Heart right ventricle (tissue), 16 donors: ENCODE measurements at places on chromosomes 7 and 10. TPM values are rescaled to one million over a fixed set of nuclear protein-coding genes. Genes with fewer than 3 reads are reported as not detected.

DNA sequence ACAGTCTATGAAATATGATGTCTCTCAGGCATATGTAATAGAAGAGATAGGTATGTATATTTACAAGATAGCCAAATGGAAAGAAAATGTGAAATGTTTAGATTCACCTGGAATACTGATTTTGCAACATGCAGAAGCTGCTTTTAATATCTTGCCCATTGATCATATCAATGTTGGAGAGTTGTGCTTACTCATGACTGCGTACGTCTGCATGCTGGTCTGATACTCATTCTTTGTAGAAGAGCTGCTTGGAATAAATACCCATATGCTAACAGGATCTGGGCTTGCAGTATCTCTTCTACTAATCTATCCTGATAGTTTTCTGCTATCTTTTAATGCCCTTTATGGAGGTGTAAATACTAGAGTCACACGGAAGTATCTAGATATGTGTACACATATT lies 120.6 kb upstream of the FOXP2 start:
- H3K4me3 ChIP-seq, result no peak overlapping the region
- H3K4me1 ChIP-seq, result no peaks in the 10 kb centered on the region
- no peaks in the 10 kb centered on the region for H3K27me3 ChIP-seq
- H3K27ac ChIP-seq, result no peak overlapping the region
- no peaks in the 10 kb centered on the region for H3K36me3 ChIP-seq

GRCh38 chr10:85668522-85668921 lies 698.1 kb downstream of the GRID1 start:
- no peaks in the 10 kb centered on the region for H3K4me1 ChIP-seq
- H3K27me3 ChIP-seq, result no peaks in the 10 kb centered on the region
- no peak for DNase-seq
- no peak overlapping the region for H3K4me3 ChIP-seq
- no peak overlapping the region for H3K27ac ChIP-seq

Gene AKR1D1
- total RNA-seq, result not detected

GRCh38 chr10:4717670-4718069 lies 108.3 kb upstream of the AKR1E2 start:
- no peak for DNase-seq
- H3K4me3 ChIP-seq, result no peak overlapping the region
- peaks cover 22% of the 10 kb centered on the region for H3K4me1 ChIP-seq
- H3K36me3 ChIP-seq, result no peaks in the 10 kb centered on the region
- no peaks in the 10 kb centered on the region for H3K27me3 ChIP-seq

Gene LRRTM3
- total RNA-seq, result not detected

- H3K36me3 ChIP-seq, result no peaks in the 10 kb centered on the region
- no peak overlapping the region for H3K4me3 ChIP-seq
- no peaks in the 10 kb centered on the region for H3K4me1 ChIP-seq
- DNase-seq, result no peak
- no peak overlapping the region for H3K27ac ChIP-seq
Observed at GRCh38 chr7:48058990-48059389, 23.6 kb downstream of the C7orf57 start.

- no peaks in the 10 kb centered on the region for H3K36me3 ChIP-seq
- DNase-seq, result peak; percentile 62
- peaks cover 7% of the 10 kb centered on the region for H3K27me3 ChIP-seq
- H3K27ac ChIP-seq, result no peak within 1 kb of the TSS
- peak within 1 kb of the TSS; percentile 74 for H3K4me3 ChIP-seq
Observed at GRCh38 chr7:29194594-29195427, at the start of gene CHN2. TSS of gene CHN2 (plus strand) at chr7:29194775.

DNA sequence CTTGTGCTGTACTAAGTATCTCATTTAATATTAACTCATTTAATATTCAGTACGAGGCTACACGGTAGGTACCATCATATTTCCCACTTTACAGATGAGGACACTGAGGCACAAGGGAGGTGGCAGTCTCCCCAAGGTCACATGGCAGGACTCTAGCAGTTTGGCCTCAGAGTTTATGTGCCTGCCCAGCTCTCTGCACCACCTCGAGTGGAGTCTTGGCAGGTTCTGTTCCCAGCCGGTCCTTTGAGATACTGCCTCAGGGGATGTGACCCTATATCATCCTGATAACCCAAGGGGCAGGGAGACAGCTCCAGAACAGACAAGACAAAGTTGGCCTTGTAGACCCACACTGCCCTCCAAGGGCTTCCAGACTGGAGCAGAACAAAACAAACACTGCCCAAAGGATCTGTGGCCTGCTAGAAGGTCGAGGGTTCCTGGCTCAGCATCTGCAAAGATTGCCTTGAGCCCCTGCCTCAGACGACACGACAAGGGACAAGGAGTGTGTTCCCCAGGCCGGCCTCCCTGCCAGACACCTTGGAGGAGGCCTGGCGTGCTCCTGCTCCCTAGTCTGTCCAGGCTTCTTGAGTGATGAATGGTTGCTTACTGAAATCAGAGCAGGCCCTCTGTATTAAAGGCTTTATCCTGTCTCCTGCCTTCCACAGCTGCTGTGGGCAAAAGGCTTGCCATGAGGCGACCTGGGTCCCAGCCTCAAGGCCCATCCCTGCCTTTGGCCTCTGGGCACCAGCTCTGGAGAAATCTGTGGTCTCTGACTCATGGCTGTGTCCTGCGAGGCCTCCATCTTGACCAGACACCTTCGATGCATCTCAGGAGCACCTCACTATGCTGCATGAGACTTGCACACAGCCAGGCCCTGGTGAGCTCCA lies 3.9 kb upstream of the PWWP2B start:
- no peak for DNase-seq
- peaks cover 32% of the 10 kb centered on the region for H3K4me1 ChIP-seq
- no peaks in the 10 kb centered on the region for H3K27me3 ChIP-seq
- no peak overlapping the region for H3K4me3 ChIP-seq
- H3K27ac ChIP-seq, result no peak overlapping the region

Gene OPN1SW
- not detected for total RNA-seq

GRCh38 chr7:151920488-151920887 lies 35.8 kb upstream of the GALNTL5 start:
- no peaks in the 10 kb centered on the region for H3K27me3 ChIP-seq
- H3K36me3 ChIP-seq, result no peaks in the 10 kb centered on the region
- peaks cover 3% of the 10 kb centered on the region for H3K4me1 ChIP-seq
- DNase-seq, result no peak
- H3K27ac ChIP-seq, result no peak overlapping the region
- H3K4me3 ChIP-seq, result no peak overlapping the region

GRCh38 chr10:84101042-84101441 lies 38.3 kb upstream of the GHITM start:
- H3K4me1 ChIP-seq, result peaks cover 5% of the 10 kb centered on the region
- H3K4me3 ChIP-seq, result no peak overlapping the region
- no peaks in the 10 kb centered on the region for H3K36me3 ChIP-seq
- DNase-seq, result no peak

DNA sequence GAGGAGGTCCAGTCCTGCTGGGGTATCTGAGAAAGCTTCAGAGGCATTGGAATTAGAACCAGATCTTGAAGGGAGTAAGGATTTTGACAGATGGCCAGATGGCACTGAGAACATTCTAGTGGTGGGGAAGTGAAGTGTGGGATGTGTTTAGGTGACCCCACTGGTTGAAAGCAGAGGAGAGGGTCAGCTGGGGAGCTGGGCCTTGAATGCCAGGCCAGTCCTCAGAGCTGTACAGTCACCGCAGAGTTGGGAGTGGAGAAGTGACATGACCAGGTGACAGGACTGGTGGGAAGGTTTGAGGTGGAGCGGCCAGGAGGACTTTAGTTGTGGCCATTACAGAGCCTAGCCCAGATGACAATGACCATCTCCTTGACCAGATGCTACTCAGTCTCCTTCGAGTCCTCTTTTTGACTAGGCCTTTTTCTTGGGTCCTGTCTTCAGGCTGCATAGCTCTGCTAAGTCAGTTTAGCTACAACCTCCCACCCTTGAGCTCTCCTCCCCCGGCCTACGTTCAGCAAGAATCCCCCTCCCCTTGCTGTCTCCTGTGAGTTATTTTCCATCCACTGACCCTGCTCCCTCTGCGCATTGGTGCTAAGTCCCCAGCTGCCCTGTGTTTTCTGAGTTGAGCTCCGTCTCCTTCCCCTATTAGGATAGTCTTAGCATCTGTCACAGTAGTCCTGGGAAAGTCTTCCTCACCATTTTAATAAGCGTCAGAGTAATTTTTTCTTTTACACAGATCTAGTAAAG lies 56.3 kb downstream of the CCNY start:
- no peak overlapping the region for H3K4me3 ChIP-seq
- DNase-seq, result no peak
- peaks cover 76% of the 10 kb centered on the region for H3K4me1 ChIP-seq
- H3K36me3 ChIP-seq, result no peaks in the 10 kb centered on the region
- no peaks in the 10 kb centered on the region for H3K27me3 ChIP-seq

- DNase-seq, result no peak
- no peaks in the 10 kb centered on the region for H3K4me1 ChIP-seq
- no peak overlapping the region for H3K27ac ChIP-seq
- no peaks in the 10 kb centered on the region for H3K27me3 ChIP-seq
- no peaks in the 10 kb centered on the region for H3K36me3 ChIP-seq
- H3K4me3 ChIP-seq, result no peak overlapping the region
Observed at GRCh38 chr7:40165216-40165615, 30.4 kb downstream of the SUGCT start.

GRCh38 chr10:76974017-76974691 lies 663.5 kb downstream of the KCNMA1 start:
- DNase-seq, result no peak
- H3K27me3 ChIP-seq, result no peaks in the 10 kb centered on the region
- H3K27ac ChIP-seq, result no peak overlapping the region
- H3K4me1 ChIP-seq, result no peaks in the 10 kb centered on the region
- H3K4me3 ChIP-seq, result no peak overlapping the region
